ENCODE measurements at places on chromosomes 7 and 10.

- DNase-seq = no peak
Observed at GRCh38 chr10:77901743-77902142, 24.8 kb downstream of the DLG5 start.

GRCh38 chr10:12262278-12262981 lies 66.4 kb downstream of the CDC123 start:
- DNase-seq = no peak

DNA sequence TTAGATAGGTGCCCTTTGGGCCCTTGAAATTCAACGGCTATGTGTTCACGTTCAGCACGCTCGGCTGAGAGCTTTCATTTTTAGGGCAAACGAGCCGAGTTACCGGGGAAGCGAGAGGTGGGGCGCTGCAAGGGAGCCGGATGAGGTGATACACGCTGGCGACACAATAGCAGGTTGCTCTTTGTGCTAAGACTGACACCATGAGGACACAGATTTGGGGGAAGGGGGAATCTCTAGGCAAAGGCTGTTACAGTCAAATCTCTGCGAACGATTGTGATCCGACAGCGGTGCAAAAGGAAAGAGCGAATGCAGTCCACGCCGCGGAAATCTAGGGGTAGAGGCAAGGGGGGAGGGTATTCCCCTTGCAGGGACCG lies 667 bp downstream of the KLLN start:
- no peak for DNase-seq

DNA sequence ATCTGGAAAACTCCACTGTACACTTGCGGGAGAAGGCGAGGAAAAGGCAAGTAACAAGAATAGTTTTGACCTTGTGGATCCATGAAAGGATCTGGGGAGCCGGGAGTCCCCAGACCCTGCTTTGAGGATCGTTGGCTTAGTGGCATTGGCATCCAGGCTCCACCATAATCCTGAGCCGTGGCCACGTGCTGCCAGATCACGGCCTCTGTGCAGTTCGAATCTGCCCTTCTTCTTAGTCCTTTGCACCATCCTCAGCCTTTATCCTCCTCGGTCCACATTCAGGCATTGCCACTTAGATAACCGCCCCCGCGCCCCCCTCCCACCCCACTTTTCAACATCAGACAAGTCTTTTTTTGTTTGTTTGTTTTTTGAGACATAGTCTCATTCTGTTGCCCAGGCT lies 201.4 kb downstream of the CUX1 start:
- DNase-seq = no peak

GRCh38 chr10:131248376-131249165 lies 63.0 kb downstream of the TCERG1L start:
- no peak for DNase-seq
